ENCODE measurements at places on chromosomes 4 and X.

DNA sequence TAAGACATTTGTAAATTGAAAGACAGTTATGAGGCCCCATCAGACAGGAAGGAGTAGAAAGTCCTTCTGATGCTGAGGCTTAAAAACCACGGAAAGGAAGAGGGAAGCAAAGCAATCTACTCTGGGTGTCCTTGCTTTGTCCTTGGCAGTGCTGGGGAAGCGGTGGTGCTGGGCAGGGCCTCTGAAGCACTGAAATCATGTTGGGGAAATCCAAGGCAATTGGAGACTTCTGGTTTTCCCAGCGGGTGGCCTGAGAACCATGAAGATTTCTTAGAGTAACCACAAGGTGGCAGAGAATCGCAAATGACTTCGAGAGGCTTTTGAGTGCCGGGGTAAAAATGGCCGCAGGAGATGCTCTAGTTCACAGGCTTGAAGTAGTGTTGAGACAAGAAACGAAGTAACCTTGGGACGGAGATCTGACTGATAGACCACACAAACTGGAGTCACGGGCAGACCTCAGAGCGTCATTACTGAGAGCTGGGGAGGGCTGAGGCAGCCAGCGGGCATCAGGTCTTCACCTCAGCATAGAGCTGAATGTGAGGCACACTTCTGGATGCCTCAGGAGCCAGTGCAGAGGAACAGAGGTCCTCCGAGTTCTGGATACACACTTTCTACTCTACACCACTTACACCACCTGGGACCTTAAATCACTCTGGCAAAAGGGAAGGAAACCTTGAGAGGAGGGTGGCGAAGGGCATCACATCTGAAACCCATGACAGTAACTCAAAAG is 130.7 kb upstream of the GPRIN3 start:
- no peak for DNase-seq

DNA sequence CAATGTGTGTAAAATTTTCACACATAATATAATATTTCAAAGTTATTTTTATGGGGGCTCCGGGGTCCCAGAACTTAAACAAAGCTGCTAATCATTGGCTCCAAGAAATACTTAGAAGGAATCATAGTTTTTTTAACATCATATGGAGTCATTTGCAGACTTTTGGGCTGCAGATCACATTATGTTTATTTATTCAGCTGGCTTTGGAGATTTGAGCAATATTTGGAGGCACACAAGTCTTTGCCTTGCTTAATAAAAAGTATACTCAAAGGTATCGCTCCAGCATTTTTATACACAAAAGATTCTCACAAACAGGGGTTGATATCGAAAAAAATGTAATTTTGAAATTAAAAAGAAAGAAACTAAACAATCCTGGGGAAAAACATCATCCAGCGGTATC is 382.5 kb upstream of the TENM3 start:
- DNase-seq, result no peak

DNA sequence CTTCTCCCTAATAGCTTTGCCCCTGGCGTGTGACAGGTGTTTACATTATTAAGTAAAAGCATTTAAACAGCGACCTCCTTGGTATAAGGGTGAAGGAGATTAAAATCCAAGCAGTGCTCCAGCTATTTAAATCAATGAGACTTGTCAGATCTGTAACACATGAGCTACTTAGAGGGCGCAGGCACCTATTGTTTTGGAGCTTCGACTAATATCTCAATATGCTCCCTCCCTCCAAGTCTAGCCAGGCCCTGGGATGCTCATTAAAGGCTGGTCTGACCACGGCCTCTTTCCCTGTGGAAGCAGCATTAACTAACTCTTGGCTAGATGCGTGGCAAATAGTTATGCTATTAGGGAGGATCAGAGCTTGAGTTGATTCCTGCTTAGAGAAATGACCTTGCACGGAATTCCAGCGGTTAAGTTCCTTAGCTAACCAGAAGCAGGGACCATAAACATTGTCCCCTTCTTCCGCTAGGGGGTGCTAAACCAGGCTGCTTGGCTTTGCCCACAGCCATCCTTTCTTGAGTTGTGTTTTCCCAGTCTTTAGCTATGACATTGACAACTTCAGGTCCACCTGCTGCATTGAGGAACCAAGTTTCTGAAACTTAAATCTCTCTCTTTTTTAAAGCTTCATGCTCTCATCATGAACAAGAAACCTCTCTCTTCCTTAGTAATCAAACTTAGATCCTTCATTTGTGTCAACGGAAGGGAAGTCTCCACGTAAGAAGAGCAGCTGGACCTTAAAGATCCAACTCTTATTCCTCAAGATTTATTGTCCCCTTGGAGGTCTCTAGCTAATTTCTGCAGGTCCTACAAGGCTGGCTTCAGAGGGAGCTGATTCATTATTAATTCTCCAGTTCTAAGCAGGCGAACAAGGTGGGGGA is 80.7 kb upstream of the IGFBP7 start:
- no peak for DNase-seq

DNA sequence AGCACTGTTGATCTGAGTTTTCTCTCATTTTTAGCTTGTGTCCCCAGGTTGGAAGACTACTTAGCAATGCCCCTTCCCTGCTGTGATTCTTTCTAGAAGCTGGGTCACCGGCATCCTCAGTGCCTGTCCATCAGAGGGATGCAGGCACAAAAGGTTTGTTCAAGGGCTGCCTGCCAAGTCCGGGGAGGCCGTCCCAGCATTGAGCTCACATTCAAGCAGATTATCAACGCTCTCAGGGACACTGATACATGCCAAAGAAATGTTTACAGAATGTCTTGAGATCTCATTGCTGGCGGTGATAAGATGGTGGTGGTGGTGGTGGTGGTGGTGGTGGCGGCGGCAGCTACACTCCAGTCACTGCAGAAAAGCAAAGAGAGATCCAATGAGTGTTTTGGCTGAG is 79.6 kb upstream of the VCX3A start:
- no peak for DNase-seq

GRCh38 chr4:176090115-176090514 is 24.5 kb downstream of the WDR17 start:
- DNase-seq, result no peak

DNA sequence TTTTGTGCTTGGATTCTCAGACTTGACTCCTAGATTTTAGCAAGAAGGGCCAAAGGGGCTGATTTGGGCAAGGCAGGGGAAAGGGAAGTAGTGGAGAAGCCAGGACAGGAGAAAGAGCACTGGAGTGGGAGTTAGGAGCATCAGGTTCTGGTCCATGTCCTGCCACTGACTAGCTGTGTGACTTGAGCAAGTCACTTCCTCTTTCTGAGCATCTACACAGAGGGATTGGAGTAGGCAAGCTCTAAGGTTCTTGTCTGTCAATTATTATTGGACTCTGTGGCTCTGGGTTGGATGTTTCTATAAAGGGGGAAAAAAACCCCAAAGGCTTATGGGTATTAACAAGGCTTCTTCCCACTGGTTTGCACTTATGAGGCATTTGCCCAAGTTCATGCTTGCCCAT is 24.4 kb downstream of the PLAC1 start:
- DNase-seq, result no peak

- DNase-seq, result no peak
Observed at GRCh38 chr4:55554453-55555030, 7.8 kb upstream of the CLOCK start.

DNA sequence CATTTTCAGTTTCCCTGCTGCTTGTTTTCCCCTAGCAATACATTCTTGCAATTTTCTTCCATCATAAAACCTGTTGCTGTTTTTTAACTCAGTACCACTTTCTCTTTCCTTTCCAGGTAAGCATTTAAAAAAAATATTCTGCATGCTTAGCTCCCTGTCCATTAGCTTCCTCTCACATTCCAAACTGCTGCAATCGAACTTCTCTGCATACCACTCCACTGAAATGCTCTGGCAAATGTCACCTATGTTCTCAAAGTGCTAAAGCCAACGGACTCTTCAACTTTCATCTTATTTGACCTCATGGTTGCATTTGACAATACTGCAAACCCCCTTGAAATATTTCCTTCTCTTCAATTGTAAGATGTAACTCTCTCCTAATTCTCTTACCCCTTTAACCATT is 192.7 kb downstream of the ANAPC10 start:
- DNase-seq, result no peak

GRCh38 chrX:14274691-14275090 is 245.0 kb upstream of the GEMIN8 start:
- DNase-seq, result peak; percentile 3
